Anterior cingulate cortex (tissue), 58 donors: ENCODE measurements at places on chromosomes 12 and 14.
A peak's percentile ranks its signal among the peaks of the same experiment; 100 is the strongest.

GRCh38 chr14:88252498-88252897 lies 70.6 kb downstream of the KCNK10 start:
- DNase-seq = no peak

- peak; percentile 71 for DNase-seq
These were observed 37.6 kb upstream of the BCL2L14 start for GRCh38 chr12:12032851-12033797.

DNA sequence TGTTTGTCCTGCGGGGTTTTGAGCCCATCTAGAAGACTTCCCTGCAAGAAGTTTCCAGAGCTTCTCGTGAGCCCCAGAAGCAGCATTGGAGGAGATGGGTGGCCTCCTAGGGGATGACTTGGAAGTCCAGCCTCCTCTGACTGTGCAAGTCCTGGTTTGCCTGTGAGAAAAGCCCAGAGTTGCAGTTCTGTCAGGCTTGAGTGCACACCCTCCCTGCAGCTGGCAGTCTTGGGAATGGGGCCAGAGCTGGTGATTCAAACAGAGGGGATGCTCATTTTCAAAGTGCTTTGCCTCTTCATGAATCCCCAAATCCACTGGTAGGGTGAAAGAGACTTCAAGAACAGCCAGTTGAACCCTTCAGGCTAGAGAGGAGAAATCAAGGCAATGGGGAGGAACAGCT lies 3.9 kb upstream of the PPP1R1A start:
- DNase-seq = no peak

DNA sequence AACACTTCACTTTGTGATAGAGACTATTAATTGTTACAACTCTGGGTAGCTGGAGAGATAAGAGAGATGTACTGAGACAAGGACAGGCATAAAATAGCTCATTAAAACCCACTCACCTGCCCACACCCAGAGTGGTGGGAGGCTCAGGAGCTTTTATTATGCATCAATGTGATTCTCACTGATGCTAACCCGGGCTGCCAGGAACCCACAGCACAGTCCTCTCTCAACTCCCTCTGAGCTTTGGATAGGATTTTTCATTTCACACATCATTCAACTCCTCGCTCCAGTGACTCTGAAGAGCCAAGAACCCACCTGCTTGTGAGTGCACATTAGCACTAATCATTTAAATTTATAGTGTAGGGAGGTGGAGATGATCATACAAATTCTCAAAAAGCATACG lies 827.9 kb downstream of the FLRT2 start:
- DNase-seq = no peak

DNA sequence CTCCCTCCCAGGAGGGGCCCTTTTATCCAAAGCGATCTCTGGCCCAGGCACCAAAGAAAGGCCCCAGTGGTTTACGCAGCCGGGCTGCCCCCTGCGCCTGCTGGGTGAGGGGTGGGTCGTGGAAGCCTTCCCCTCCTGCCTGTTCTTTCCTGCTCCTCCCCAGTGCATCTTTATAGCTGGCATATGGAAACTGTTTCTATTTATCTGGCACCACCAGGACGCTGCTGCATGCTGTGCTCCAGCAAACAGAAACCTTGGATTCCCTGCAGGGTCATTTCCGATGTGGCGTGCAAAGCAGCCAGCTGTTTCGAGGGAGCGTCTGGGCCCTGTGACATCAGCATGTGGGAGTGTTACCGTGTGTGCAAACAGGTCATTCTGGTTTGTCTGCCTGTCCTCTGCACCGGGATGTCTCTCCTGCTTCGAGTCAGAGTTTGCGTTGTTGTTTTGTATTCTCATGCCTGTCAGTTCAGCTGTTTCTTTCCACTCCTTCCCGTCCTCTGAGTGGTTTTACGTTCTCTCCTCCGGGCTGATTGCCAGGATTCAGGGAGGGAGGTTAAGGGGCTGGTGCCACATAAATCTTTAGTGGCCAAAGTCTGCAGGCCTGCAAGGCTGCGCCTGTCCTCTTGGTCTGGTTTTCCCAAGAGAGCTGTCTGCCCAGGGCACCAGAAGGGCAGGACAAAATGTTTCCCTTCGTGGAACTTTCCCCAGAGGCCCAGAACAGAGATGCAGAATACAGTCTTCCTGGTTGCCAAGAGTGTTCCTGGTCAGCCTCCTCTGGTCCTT lies 24.6 kb downstream of the TPCN1 start:
- DNase-seq = peak; percentile 57

DNA sequence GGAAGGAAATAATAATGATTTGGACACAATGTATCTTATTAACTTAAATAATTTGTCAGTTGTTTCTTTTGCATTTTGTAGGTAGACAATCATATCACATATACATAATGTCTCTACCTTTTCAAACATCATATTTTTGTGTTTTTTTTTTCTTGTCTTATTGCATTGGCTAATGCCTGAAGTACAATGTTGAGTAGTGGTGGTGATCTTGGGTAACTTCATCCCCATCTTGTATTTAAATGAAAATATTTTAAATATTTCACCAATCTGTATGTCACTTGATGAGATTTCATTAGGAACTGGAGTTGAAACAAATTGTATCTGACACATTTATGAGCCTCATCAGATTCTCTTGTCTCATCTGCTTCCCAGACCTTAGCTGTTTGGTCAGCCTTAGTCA lies 109.7 kb upstream of the LHX5 start:
- no peak for DNase-seq

DNA sequence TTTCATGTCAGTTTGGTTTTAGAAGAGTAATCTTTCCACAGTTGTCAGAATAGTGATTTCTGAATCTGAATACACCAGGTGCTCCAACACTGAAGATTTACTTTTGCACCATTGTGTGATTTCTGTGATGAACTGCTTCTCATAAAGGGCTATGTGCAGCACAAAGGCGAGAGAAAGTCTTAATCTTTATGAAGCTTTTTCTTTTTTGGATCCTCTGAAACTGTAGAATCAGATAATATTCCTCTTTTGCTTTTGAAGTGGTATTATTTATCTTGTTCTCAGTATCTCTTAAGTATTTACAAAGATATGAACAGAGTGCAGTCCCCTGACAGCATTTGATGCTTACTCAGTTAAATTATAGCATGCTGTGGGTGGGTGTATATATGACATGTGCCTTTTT lies 207.8 kb downstream of the NAV3 start:
- DNase-seq = no peak

- no peak for DNase-seq
These were observed 99.9 kb downstream of the NINJ2 start for GRCh38 chr12:563250-563781.

GRCh38 chr14:23544511-23545447 lies 6.8 kb downstream of the ZFHX2 start:
- DNase-seq = peak; percentile 48

- no peak for DNase-seq
These were observed 60.1 kb downstream of the NTN4 start for GRCh38 chr12:95730457-95730856.

DNA sequence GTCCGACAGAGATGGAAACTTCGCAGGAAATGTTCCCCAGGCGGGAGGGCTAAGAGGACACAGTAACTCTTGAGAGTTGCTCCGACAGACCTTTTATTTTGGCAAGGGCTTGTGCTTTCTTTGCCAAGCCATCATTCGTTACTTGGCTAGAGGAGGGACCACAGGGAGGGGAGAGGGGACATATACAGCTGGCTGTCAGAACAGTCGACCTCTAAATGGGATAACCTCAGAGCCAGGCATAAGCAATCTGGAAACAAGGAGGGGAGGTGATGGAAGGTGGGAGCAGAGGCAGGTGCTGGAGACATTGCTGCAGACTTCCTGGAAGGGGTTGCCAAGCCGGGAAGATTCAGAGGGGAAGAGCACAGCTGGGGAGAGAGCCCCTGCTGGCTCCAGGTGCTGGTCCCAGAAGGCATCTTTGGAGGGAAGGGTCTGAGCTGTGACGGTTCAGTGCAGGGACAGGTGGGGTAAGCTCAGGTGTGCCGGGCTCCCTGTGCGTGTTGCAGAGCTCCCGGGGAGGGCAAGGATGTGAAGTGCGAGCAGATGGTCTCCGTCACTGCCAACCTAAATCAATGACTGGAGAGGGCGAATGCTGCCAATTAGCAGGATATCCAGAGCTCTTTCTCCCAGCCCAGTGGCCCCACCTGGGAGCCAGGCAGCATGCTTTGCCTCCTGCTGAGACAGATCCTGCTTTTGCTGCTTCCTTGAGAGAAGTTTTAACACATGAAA lies 50.1 kb downstream of the CHST11 start:
- no peak for DNase-seq

- DNase-seq = no peak
These were observed 11.1 kb downstream of the SVOP start for GRCh38 chr12:109009766-109010165.

- no peak for DNase-seq
These were observed 45.7 kb upstream of the MDM1 start for GRCh38 chr12:68377881-68378280.

DNA sequence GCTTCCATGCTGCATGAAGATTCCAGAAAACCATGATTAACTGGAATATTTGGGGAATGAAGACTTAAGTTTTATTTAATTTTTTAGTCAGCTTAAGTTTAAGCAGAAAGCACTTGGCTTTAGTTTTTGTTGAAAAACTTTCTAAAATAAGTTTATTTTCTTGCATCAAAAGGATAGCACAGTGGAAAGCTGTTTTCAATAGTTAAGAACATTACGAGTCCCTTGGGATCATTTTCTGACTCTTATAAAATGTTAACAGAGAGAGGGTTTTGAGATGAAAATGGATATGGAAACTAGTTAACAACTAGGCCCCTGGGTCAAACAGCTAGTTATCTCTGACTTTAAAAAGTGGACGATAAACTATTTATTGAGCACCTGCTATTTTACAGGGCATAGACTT lies 181.9 kb upstream of the SLC38A2 start:
- no peak for DNase-seq

- no peak for DNase-seq
These were observed 2.5 kb downstream of the PPP1R3E start for GRCh38 chr14:23299986-23300686.

DNA sequence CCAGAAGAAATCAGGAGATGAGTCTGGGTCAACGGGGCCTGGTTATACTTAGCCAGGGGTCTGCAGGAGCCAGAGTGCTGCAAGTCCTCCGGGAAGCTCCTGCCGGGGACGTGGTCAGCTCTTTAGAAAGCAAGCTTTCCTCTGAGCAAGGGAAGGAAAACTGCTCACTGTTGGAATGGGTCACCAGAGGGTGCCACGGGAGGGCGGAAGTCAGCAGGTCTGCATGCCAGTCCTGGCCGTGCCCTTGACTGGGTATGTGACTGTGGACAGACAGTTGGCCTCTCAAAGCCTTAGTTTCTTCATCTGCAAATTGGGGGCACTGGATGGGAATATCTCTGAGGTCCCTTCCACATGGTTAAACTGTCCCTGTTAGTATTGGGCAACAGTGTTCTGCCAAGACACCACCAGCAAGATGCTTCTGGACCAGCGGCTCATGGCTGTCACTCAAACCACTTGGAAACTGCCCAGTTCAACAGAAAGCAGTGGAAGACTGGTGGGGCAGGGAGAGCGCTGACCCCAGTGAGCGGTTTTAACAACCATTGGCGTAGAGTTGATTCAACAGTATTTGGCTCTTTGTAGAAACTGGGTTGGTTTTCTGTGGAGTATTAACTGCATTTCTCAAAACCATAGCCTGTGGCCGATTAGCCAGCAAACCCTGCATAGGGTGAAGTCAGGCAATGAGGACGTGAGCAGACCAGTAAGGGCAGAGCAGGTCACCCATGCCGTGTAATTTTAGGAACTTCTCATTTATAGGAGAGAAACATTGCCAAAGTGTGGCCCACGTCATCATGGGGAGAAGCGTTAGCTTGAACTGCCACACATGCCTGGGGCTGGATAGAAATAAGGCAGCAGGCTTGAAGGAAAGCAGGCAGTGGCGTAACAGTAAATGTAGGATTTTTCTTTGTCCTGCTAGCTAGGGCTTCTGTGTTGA lies 163.9 kb upstream of the PRMT8 start:
- no peak for DNase-seq

DNA sequence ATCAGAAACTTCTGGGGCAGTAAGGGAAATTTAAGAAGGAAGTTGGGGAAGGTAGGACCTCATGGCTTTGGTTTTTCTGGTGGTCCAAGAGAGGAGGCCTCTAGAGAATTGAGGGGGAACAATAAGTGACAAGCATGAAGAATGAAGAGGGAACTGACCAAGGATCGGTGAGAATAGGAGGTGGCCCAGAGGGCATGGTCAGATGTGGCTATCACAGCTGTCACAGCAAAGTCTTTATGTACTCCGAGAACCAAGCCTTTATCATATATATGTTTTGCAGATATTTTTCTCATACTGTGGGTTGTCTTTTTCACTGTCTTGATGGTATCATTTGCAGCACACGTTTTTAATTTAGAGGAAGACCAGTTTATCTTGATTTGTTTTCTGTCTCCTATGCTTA lies 64.3 kb downstream of the PPP2R5C start:
- no peak for DNase-seq

- no peak for DNase-seq
These were observed 277.7 kb downstream of the TMTC2 start for GRCh38 chr12:82964446-82964845.

DNA sequence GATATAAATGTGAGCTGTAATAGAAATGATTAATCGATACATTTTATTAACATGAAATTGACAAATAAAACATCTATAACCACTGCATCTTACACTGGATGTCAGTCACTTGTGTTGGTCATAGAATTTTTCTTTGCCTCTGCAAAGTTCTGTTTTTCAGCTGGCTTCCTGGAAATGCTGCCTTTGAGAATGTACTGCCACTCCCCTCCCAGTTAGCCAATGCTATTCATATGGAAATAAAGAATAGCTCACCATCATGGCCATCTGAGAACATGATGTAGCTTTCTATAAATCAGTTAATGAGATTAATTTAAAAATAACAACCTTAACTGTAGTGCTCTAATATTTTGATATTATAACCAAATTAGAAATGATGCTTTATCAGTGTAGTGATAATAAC lies 41.1 kb downstream of the SLCO1B1 start:
- no peak for DNase-seq

GRCh38 chr12:14157088-14157747 lies 175.8 kb upstream of the GRIN2B start:
- no peak for DNase-seq

GRCh38 chr12:131949431-131950181 lies at the start of gene EP400:
Gene EP400 (plus strand): TSS chr12:131949942. CDS start chr12:131960620, 10,678 bp downstream.
- peak; percentile 82 for DNase-seq

DNA sequence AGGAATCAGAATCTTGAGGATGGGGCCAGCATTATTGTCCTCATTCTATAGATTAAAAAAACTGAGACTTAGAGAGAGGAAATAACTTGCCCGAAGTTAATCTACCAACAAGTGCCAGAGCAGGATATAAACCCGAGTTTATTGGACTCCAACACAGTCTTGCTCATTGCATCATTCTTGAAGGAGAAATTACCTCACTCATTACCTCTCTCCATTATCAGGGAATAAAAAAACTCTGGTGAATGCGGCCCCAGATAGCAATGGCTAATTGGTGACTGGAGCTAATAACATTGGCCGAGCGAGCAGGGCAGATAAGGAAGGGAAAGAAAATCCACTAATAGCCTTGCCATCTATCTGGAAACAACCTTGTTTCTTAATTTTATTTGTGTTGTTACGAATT lies 24.7 kb upstream of the TMED10 start:
- DNase-seq = no peak

GRCh38 chr14:77141214-77142004 lies at the start of gene ZDHHC22:
Gene ZDHHC22 (minus strand): TSS chr14:77141791. CDS start chr14:77139738, 2,053 bp downstream.
- DNase-seq = peak; percentile 47

GRCh38 chr12:123064885-123065619 lies 84.6 kb downstream of the ARL6IP4 start:
- no peak for DNase-seq

- DNase-seq = peak; percentile 17
These were observed 142.8 kb downstream of the SCARB1 start for GRCh38 chr12:124720681-124721500.

GRCh38 chr14:55477680-55478079 lies 37.3 kb upstream of the TBPL2 start:
- DNase-seq = no peak
